GM04503 (cell line): ENCODE measurements at places on chromosomes 11 and 22.
A peak's percentile ranks its signal among the peaks of the same experiment; 100 is the strongest.

GRCh38 chr22:22930571-22931556 is 43.2 kb downstream of the IGLL5 start:
- no peak for DNase-seq

GRCh38 chr11:69704508-69705253 is 859 bp upstream of the FGF19 start:
- no peak for DNase-seq

DNA sequence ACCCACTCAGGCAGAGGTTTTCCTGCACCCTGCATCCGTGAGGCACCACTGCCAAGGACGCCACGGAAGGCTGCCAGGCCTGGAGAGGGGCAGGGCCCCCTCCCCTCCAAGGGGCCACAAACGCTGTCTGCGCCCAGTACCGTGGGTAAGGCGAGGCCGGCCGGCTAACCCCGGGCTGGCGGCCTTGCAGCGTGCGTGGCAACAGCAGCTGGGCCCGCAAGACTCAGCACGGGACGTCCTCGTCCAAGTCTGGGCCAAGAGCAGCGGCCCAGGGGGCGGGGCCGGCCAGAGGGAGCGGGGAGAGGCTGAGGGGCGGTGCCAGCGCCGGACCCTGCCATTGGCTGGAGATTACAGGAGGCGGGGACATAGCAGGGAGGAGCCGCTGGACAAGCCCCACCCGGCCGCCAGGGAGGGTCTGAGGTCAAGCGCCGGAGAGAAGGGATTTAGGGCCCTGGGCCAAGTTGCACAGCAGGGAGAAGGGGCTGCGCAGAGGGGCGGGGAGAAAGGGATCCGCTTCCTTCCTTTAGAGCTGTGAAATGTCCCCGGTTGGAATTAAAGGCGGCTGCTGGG is 16.0 kb downstream of the SLC43A1 start:
- peak; percentile 43 for DNase-seq

GRCh38 chr11:74773476-74773875 is 24.8 kb downstream of the RNF169 start:
- no peak for DNase-seq

- no peak for DNase-seq
Observed at GRCh38 chr11:28770806-28771205, 662.6 kb downstream of the METTL15 start.

DNA sequence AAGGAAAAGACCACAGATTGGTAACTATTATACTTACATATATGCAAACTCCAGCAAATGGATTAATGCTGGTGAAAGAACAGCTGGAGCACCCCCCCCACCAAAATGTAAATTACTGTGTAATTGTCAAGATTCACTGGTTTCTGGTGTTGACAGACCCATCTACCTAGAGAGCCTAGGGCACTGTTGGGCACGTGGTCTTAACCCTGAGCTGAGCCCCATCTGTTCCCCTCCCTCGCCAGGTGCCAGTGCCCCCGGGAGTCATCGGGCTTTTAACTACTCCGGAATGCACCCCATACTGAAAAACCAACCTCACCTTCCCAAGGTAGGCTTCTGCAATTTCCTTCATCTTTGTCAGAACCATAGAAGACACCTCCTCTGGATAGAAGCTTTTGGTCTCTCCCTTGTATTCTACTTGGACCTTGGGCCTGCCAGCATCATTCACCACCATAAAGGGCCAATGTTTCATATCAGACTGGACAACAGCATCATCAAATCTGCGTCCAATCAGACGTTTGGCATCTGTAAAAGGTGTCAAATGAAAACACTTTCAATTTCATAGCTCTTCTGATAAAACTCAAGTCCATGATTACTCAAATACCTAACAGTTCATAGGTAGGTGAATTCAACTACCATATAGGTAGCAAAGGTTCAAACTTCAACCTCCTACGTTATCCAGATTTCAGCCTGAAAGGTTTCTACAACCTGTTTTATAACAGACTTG is 1.5 kb downstream of the HSPA8 start:
- no peak for DNase-seq

DNA sequence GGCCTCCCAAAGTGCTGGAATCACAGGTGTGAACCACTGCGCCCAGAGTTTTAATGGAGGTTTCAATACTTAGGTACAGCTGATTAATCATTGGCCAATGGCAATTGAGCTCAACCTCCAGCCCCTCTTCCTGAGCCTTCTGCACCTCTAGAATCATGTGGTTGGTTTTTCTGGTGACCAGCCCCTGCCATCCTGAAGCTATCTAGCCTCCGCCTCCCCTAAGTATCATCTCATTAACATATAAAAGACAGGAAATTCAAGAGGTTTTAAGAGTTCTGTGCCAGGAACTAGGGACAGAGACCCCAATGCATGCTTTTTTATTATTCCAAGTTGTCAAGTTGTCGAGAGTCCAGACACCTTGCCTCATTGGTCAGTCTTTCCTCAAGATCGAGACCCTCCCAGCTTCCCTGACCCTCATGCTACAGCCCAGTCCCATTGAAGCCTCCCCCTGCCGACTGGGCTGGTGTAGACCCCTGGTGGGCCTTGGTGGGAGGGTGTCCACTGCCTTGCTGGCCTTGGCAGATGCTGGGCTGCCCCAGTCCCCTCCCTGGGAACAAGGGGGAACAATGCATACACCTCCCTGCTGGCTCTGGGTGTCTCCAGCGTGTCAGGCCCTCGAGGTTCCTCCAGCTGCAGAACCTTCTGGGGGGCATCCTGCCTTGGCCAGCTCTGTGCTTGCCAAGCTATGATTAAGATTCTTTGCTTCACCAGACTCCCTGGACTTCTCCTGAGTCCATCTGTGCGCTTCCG is 148.0 kb downstream of the CTTN start:
- DNase-seq: no peak

DNA sequence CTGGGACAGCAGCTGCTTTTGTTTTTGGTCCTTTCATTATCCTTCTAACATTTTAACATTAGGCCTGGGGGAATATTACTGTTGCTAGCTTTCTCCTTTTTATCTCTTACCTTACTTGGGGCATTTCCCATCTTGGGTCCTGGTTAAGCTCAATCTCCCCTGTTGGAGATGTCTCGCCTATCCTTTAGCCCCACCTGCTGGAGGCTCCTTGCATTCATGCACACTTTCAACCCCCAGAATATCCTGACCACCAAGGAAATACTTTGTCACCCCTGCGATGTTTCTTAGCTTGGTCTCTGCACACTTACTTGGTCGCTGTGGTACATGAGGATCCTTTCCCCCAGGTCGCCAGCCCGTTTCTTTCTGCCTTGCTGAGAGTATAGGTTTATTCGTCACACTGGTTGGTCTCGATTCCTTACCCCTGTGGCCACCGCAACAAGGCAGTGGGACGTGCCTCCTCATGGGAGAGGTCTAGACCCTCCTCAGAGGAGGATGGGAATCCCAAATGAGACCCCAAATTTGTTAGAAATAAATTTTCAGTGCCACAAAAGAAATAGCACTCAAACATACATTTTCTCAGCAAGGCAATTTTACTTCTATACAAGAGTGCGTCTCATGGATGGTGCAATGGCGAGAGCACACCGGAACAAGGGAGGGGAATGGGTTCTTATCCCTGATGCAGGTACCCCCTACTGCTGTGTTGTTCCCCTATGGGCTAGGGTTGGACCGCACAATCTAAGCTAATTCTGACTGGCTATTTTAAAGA is 5.4 kb upstream of the TXN2 start:
- no peak for DNase-seq

DNA sequence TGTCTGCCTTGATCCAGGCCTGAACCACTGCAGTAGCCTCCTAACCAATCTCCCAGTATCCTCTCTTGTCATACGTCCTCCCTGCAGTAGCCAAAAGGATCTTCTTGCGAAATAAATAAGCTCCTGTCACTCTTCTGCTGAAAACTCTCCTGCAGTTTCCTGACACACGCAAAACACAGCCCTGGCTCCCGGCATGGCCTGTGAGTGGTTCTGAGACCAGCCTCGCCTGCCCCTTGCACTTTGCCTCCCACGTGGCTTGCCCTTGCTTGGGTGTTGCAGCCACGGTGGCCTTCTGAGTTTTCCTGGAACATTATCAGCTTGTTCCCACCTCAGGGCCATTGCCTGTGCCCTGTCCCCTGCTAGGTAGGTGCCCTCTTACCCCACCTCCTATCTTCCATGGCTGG is 7.2 kb downstream of the ZC3H7B start:
- no peak for DNase-seq

DNA sequence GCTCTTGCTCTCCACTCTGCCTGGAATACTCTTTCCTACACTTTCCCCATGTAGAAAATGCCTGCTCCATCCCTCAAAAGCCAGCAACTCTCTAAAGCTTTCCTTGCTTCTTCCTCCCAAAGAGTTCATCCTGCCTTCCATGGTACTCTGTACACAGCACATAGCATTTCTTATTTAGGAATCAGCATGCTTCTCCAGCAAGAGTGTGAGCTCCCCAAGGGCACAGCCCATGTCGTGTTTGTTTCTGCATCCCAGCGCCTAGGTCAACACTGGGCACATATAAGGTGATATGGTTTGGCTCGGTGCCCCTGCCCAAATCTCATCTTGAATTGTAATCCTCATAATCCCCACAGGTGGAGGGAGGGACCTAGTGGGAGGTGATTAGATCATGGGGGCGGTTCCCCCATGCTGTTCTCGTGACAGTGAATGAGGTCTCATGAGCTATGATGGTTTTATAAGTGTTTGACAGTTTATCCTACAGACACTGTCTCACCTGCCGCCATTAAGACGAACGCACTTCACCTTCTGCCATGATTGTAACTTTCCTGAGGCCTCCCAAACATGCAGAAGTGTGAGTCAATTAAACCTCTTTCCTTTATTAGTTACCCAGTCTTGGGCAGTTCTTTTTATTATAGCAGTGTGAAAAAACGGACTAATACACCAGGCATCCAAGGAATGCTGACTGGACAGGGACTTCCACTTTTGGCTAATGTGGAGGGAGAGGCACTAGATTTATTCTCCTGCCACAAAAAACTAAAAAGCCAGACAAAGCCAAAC is 8.2 kb downstream of the VPS37C start:
- peak; percentile 80 for DNase-seq

DNA sequence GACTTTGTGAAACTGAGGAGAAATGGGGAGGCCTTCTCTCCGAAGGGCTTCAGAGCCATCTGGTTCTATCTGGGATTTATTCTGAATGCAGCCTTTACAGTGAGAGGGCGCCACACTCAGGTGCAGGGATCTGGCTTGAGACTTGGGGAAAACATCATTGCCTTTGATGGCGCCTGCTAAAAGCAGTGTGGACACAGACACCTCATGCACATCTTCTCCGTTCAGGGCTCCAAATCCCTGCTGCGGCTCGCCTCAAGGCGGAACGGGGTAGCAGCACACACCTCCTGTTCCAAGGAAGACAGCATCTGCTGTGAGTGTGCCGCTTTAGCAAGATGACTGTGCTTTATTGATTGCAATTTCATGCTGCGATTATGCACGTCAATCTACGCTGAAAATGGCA is 37.1 kb upstream of the OLFML1 start:
- no peak for DNase-seq

DNA sequence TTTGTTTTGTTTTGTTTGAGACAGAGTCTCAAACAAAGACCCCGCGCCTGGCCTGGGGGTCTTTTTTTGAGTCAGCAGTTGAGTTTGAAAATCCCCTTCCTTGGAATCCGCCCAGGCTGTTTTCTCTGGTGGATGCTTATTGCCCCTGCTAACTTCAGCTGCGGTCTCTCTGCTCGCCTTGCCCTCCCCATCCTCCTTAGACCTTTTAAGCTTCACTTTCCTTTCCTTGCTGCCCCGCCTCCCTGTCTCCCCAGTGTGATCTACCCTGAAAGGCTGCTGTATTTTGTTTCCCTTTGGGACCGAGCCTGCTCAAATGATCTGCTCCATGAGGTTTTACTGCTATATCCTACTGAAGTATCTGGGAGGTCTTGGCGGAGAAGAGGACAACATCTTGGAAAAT is 2.5 kb downstream of the USP18 start:
- DNase-seq: no peak

DNA sequence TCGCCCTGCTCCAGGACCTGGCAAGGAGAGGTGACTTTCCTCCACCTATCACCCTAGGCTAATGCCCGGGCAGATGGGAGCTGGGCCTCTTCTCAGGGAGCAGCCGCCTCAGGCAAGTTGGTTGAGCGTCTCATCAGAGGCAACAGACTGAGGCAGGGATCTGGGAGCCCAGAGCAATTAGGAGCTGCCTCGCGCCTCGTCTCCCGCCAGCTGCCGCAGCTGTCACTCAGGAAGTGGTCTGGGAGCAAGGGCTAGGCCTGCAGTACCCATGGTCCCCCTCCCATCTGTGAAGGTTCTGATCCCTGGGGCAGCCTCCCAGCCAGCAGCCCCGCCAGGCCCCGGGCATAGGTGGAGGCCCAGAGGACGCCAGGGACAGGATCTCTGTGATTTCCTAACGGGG is 4.6 kb upstream of the CABP7 start:
- no peak for DNase-seq

- DNase-seq: no peak
Observed at GRCh38 chr11:804599-804964, 449 bp downstream of the PIDD1 start.

GRCh38 chr11:22006901-22007300 is 186.0 kb upstream of the ANO5 start:
- DNase-seq: no peak

- no peak for DNase-seq
Observed at GRCh38 chr11:32433914-32434355, 1.4 kb downstream of the WT1 start.

GRCh38 chr11:128985880-128986279 is 43.2 kb upstream of the TP53AIP1 start:
- no peak for DNase-seq

- no peak for DNase-seq
Observed at GRCh38 chr11:71462726-71463125, 9.7 kb downstream of the NADSYN1 start.

- DNase-seq: no peak
Observed at GRCh38 chr11:105466582-105467228, 143.2 kb upstream of the GRIA4 start.

DNA sequence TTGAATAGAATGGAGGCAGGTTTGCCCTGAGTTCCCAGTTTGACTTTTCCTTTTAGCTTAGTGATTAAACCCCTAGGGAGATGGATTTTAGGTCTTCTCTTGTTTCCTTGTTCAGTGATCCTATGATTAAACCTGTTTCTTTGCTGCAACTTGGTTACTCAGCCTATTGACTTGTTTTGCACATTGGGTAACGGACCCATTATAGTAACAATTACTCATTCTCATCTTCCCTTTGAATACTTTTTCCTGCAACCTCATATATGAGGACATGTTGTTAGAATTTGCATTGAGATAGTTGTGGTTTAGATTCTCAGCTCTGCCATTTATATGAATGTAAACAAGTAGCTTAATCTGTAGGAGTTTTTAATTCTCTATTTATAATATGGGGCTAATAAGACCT is 489.2 kb upstream of the CNTN5 start:
- DNase-seq: no peak

- DNase-seq: no peak
Observed at GRCh38 chr11:65616575-65617001, 1.0 kb downstream of the PCNX3 start.

DNA sequence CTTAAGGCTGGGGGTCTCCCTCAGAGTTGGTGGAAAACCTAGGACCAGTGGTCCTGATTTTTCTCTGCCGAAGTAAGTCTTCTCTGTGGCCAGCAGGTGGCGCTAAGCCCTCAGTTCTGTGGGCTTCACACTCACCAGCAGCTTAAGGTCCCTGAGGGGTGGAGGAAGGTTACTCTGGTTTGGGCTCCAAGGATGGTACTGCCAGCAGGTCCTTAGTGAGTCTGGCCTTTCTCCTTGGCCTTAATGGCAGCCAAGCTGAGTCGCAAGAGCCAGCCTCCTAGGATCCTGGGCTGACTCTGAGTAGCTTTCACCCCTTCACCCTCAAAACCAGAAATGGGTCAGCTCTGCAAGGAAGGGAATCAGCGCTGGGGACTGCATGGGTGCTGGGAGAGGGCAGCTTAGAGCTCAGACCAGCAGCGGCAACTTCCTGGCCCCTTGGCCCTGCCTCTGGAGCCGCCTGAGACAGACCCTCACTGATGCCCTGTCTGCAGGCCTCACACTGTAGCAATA is 4.4 kb downstream of the KCNJ11 start:
- DNase-seq: no peak

GRCh38 chr11:46504817-46505613 is 88.8 kb downstream of the AMBRA1 start:
- DNase-seq: no peak
